ENCODE measurements at places on chromosomes 3 and 15.

- no peak for DNase-seq
Observed at GRCh38 chr3:197104738-197105137, 75.1 kb upstream of the MELTF start.

GRCh38 chr15:31081056-31081455 lies 20.5 kb downstream of the TRPM1 start:
- no peak for DNase-seq

DNA sequence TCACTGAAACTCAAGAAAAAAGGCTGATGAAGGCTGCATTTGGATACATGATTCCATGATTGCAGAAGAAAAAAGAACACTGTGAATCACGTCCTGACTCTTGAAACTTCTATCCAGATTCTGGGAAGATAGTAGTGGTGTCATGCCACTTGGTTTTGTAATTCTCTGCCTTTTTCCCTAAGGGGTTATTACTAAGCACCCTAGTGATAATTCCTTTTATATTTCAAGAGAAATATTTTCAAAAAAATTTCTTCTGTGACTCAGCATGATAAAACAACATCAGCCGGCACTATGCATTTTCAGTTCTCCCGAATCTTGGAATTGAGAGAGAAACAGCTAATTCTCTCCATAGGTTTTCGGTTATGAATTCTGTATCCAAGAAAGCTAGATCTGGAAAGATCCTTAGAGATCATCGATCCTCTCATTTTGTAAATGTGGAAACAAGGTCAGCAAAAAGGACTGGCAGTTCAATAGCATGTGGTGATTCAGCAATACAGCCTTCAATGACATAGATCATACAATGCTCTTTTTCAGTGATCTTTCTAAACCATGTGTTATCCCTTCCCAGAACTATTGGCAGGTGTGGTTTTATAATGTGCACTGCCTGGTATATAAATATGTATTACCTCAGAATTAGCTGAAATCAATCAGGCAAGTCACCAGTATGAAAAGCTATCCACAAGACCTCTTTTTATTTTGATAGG lies 42.6 kb upstream of the TP63 start:
- no peak for DNase-seq

- DNase-seq = no peak
Observed at GRCh38 chr15:41180206-41180789, 50.3 kb downstream of the EXD1 start.

DNA sequence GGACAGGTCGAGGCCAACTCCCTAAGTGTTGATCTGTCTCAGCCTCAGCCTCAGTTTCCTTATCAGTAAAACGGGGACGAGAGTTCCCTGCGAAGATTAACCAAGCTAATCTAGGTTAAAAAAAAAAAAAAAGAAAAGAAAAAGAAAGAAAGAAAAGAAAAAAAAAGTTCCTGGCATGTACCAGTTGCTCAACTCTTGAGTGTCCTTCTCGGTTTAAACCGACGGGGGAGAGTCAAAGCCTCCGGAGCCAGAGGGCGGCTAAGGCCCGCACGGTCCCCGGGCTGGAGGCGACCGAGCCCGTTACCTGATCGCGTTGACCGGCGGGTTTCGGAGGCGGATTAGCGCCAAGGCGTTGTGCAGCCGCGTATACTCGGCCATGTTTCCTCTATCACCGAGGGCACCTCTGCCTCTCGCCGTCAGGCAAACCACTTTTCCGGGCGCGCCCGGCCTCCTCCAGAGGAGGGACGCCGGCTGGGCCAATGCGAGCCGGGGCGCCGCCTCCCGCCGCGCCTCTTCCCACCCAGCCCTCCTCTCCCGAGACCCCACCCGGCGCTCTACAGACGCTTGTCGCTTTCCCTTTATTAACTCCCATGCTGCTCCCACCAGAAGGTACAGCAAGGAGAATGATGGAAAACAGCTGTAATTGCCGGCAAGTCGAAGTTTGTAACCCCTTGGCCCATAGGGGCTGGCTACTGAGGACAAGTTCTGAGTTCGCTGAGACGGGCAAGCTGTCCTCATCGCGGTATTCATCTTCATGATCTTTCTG lies at the start of gene EHHADH:
Gene EHHADH, minus strand, starts transcription at position 405 of the 766 bp plus-strand sequence. Its CDS starts 27 bp downstream, at position 378.
- DNase-seq = peak; percentile 61

DNA sequence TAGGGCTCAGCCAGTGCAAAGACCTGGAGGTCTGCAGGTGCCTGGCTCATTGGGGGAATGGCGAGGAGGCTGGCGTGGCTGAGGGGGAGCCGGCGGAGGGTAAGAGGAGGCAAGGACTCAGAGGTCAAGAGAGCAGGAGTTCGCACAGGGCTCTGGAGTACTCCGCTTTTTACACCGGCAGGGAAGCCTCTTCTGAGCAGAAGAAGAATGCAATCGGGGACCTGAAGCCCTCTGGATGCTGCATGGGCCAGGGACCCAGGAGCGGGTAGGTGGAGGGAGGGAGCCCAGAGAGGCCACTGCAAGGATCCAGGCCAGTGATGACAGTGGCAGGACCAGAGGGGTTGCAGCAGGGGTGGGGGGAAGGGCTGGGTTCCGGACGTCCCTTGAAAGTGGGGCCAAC lies 70.4 kb upstream of the TAMM41 start:
- no peak for DNase-seq

GRCh38 chr3:126998320-126998719 lies 15.4 kb downstream of the PLXNA1 start:
- DNase-seq = no peak

- no peak for DNase-seq
Observed at GRCh38 chr15:37094333-37094914, 5.9 kb downstream of the MEIS2 start.

DNA sequence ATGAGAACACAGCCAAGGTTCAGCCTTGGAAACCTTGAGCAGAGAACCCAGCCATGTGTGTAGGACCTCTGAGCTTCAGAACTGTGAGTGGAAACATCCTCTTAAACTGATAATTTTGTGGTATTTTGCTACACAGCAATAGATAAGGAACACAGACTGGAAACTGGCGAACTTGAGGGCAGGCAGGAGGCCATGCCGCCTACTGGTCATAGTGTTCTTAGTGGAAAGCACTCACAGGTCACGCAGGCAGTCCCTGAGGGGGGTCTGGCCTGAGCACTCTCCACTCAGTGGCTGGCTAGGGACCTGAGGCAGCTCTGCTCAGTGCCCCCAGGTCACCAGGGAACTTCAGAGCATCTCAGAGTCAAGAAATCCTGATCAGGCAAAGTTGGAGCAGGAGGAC lies 9.7 kb upstream of the XIRP1 start:
- DNase-seq = no peak

GRCh38 chr3:106473576-106474475 lies 605.0 kb upstream of the CBLB start:
- no peak for DNase-seq

- DNase-seq = no peak
Observed at GRCh38 chr3:46706771-46707582, 5.8 kb downstream of the TMIE start.

GRCh38 chr3:129058441-129059200 lies 2.0 kb upstream of the GP9 start:
- DNase-seq = no peak

DNA sequence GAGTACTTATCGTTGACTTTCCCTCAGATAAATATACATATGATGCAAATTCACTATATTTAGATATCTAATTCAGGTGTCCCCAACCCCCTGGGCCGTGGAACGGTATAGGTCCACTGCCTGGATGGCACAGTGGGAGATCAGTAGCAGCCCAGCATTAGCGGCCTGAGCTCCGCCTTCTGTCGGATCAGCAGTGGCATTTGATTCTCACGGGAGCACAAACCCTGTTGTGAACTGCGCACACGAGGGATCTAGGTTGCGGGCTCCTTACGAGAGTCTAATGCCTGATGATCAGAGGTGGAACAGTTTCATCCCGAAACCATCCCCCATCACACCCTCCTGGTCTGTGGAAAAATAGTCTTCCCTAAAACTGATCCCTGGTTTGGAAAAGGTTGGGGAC lies 6.9 kb downstream of the KNL1 start:
- no peak for DNase-seq

- DNase-seq = no peak
Observed at GRCh38 chr3:70734756-70735155, 422.3 kb upstream of the MDFIC2 start.

GRCh38 chr3:174242311-174243041 lies 616.7 kb upstream of the NAALADL2 start:
- no peak for DNase-seq

- DNase-seq = no peak
Observed at GRCh38 chr15:70859998-70860397, 6.0 kb upstream of the LARP6 start.

DNA sequence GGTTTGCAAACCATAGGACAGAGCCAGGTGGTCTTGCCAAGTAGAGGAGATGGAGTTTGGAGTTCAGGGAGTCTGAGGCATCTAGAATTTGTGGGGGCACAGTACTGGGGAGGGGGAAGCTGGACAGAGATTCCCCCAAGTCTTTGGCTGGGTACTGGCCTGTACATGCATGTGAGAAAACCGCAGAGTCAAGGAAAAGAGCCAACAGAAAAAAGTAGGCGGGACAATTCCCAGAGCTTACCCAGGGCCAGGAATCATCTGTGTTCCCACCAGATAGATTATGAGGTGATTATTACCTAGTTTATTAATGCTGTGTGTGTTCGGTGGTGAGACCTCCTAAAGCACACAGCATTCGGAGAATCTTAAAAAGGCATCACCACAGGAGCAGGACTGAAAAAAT lies 11.3 kb downstream of the LYSMD4 start:
- DNase-seq = no peak

- DNase-seq = no peak
Observed at GRCh38 chr3:58356054-58356453, 23.4 kb downstream of the PXK start.

- DNase-seq = no peak
Observed at GRCh38 chr15:47796339-47796738, 79.0 kb downstream of the SEMA6D start.

DNA sequence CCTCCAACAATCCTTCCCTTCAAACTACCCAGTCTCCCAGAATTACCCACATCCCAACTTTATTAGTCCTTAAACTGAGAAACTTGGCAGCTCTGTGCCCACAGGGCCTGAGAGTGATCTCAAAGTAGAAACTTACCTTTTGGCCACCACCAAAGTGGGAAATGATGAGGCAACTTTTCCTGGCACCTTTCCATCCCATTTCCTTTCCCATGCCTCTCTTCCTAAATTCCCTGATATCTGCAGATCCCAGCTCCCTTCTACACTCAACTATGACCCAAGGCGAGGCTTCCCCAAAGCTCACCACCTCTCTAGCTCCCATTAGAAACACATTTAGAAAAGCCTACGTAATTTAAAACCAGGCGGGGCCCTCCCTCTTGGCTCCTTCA lies 271.9 kb downstream of the FOXP1 start:
- DNase-seq = no peak

DNA sequence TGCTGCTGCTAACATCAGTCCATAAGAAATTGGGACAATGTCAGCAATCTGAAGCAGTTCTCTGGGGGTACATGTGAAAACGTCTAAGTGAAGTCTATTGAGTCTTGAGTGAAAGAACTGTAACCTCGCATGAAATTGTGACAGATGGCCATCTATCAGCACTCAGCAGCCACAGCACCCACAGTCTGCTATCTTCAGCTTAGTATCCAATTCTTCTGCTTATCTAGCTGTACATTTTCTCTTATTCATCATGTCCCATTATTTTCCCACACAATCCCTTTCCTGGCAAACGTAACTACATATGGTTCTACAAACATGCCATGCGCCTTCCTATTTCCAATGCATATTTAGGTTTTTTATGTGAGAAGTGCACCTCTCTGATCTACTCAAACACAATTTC lies 629.7 kb downstream of the NTRK3 start:
- no peak for DNase-seq

DNA sequence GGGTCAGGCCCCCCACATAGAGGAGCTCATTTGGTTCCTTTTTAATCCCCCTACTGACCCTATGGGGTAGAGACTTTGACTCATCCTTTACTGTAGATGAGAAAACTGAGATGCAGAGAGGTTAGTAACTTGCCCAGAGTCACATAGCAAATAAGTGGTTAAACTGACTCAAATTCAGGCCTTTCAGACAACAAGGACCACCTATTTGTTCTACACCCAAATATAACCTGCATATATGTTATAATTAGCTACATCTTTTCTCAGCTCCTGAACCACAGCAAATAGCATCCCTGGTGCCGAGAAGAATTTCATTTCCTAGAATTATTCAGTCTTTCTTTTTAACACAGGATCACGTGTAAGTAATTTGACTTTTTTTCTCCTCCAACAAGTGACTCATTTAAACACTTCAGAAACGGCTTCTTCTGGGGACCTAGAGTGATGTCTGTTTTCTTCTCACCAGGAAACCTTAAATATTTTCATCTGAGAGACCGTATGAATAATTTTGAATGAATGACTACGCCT lies 57.4 kb downstream of the MGLL start:
- DNase-seq = no peak

GRCh38 chr3:176190755-176191154 lies 1006.5 kb downstream of the TBL1XR1 start:
- DNase-seq = no peak

- DNase-seq = no peak
Observed at GRCh38 chr15:36755341-36756000, 176.0 kb downstream of the CDIN1 start.

DNA sequence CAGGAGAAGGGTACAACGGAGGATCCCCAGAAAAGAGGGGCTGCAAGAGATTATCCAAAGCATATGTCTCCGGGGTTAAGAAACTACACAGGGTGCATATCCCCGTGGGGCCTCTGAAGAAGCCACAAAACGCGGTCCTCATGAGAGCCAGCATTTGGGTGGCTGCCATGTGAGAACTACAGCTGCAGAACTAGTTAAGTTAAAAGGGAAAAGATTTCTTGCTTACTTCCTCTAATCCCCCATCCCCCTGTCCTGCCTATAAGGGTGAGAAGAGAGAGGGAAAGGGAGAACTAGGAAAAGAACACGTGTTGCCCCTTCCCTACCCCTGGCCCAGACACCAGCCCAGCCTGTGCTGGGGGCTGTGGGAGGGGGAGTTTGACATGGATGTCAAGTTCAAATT lies 70.4 kb upstream of the PCSK6 start:
- DNase-seq = no peak

- DNase-seq = no peak
Observed at GRCh38 chr3:42189736-42190135, 76.2 kb downstream of the CCK start.

DNA sequence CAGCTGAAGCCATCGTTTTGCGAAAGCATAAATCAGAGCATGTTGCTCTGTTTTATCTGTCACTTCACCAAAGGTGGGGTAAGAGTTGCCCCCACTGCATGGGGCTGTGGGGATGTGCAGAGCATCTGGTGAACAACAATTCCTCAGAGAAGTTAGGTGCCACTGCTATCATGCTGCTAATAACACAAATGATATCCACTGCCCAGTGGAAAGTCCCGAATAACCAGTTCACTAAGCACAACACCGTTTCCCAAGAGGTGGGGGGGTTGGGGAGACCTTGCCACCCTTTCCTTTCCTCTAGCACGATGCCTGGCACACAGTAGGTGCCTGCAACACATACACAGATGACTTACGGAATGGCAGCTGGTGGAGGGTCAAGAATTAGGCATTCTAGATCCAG lies 38.6 kb downstream of the FAM3D start:
- DNase-seq = no peak

DNA sequence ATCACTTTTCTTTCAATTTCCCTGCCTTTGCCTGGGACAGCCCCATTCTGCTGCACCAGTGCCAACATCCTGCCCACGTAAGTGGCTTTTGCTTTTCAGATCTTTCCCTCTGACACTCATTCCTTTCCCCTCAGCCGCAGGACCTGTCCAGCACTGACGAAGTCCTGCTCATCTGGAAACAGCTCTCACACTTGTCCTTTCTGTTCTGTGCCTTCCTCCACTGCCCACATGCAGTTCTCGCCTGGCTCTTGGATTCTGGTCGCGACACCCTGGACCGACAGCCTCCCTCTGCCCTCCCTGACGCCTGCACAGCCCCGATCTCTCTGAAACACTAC lies 99.7 kb downstream of the ADCY5 start:
- no peak for DNase-seq

Measured in substantia nigra (tissue), 51 donors.